ENCODE measurements at places on chromosomes 2 and 18.

GRCh38 chr2:198545411-198545810 lies 741.0 kb downstream of the PLCL1 start:
- DNase-seq = no peak

DNA sequence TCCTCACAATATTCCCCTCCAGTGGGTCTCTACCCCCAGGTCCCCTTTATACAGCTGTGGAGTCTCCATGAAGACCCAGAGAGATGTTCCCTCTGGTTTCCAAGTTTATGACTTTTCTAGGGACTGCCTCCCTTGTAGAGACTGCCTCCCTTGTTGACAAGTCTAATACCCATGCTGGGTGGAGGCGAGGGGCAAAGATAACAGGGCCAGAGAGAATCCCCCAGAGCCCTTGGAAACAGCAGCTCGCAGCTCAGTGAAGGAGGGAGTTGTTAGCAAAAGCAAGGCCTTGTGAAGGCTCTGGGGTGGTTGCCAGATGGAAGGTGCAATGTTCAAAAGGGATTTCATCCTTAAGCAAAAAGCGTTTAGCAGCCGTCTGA lies 75.0 kb upstream of the GATA6 start:
- DNase-seq = no peak

GRCh38 chr2:118058951-118059350 lies 29.3 kb upstream of the INSIG2 start:
- no peak for DNase-seq

- peak; percentile 81 for DNase-seq
Observed at GRCh38 chr2:44955593-44956392, 14.3 kb downstream of the SIX3 start.

DNA sequence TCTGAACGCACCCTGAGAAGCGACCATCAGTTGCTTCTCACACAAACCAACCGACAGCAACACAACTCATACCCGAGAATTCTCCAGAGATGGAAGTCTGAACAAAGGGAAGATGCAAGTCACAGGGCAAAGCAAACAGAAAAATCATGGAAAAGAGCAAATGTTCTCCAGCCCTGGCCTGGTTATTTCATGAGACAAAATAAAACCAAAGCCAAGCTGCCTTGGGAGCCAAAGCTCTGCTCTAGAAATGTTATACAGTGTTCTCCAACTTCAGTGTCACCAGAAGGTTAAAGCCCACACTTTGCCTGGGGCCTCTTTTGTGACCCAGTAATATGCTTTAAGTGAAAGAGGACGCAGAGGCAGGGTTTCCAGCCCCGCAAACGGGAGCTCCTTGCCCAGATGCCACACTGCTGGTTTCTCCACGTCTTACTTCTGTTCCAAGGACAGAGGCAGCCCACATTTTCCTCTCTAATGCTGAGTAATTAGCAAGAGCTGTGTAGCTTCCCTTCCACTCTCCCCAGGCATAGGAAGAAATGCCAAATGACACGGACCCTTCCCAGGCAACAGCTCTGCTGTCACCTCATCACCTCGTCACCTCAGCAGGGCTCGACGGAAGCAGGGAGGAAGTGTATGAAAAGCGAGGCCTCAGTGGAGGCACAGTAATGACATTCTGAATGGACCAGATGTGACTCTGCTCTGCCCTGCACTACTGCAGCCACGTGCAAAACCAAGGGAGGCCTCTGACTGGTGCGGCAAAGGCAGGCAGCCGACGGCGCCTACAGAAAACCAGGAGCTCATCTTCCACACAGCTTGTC lies 64.7 kb downstream of the FBXO15 start:
- no peak for DNase-seq

- DNase-seq = no peak
Observed at GRCh38 chr2:86489542-86489941, 48.4 kb downstream of the KDM3A start.

- no peak for DNase-seq
Observed at GRCh38 chr2:225458431-225459117, 59.1 kb downstream of the NYAP2 start.

DNA sequence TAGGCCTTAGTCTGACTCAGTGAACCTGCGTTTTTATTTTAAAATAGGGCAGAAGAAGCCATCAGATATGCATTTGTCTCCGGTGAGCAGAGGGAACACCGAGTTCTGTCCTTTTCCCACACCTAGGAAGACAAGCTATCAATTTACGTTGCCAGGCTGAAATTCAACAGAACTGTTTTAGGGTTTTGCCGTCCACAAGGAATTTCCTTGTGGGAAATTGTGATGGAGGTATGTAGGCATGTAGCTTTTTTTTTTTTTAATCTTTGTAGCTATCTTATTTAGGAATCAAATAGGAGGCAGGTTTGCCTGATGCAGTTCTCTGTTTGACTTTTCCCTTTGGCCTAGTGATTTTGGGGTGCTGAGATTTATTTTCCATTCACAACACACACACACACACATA lies 62.0 kb upstream of the ASAP2 start:
- DNase-seq = no peak

- no peak for DNase-seq
Observed at GRCh38 chr2:3176071-3176868, 201.3 kb downstream of the EIPR1 start.

DNA sequence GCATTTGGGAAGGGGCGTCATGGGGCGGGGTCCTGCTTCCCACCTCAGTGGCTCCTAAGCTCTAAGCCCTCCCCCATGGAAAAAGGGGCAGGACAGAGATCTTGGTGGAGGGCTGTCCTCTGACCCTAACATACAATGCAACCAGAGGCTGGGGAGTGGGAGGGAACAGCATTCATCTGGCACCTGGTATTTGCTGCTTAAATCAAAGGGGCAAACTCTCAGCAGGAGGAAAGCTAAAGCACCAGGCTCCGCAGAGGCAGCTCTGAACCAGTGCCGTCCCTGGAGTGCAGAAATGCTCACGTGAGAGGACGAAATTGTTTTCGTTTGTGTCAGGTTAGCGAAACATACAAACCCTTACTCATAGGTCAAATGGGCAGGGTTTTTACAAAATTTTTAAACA lies 92.7 kb upstream of the PXDN start:
- DNase-seq = no peak

GRCh38 chr2:216774620-216775019 lies 79.3 kb upstream of the IGFBP5 start:
- no peak for DNase-seq

DNA sequence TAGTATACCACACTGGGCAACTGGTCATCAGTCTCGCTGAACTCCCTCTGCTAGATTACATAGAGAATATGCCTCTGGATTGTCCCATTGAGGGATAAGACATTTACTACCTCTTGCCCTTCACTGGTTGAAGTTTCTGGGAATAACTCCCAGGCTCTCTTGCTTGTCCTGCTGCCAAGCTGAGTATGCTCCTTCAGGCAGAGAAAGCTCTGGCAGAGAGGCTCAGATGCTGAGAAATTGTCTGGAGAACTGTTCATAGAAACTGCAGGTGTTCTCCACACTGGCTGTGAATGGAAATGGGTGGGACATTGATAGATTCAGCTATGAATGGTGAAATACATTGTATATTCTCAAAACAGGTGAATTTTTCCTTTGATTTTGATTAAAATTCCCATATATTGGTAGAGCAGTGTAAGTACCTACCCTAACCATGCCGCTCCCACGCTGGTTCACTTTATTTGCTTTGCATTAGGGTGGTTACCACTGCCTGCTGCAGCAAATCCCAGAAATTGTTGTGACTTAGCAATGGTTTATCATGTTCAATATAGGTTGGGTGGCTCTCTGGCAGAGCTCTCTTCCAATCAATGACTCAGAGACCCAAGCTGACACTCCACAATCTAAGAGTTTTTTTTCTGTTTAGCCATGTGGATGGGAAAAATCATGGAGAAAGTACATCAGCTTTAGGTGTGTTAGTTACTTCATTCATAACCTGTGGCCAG lies 36.7 kb downstream of the FAM117B start:
- DNase-seq = no peak

DNA sequence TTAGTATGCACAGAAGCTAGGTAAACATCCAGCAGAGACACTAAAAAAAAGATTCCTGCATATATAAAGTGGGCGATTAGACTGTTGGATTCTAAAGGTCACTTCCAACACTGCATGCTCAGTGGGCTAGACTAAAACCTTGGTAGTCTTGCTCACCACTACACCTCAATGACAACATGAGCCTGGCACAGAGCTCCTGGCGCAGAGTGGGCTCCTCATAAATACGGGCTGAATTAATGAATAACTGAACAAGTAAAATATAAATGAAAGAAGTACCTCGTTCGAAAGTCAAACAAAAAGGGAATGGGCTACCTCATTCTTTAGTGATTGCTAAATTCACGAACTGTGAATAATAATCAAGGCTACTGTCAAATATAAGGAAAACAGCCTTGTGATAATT lies 185.3 kb downstream of the STK39 start:
- no peak for DNase-seq

DNA sequence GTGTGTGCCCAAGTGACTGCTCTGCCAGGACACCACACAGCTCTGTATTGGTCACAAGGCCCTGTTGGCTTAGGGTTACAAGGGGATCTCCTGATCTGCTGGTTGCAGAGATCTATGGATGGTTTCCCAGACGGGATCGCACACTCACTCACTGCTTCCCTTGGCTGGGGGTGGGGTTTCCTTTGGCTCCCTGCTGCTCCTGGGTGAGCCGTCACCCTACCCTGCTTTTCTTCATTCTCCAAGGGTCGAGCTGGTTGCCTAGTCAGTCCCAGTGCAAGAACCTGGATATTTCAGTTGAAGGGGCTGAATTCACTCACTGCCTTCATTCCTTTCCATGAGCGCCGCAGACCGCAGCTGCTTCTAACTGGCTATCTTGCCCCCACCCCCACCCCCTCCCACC lies 56.3 kb downstream of the GTF3C3 start:
- no peak for DNase-seq

DNA sequence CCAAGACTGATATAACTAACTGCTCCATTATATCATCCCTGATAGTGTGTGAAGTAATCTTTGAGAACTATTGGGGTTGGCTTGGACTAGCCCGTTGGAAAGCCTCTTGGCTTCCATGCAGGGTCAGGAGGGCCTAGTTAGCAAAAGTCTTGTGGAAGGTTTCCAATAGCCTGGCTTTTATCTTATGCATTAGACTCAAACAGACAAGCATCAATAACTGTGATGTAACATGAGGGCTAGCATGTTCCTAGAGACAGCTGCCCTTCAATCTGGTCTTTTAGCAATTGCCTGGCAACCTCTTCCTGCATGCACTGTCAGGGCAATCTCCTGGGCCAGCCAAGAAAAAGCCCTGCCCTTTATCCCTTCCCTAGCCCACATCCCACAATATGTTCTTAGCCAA lies 18.2 kb downstream of the SLC8A1 start:
- DNase-seq = no peak

DNA sequence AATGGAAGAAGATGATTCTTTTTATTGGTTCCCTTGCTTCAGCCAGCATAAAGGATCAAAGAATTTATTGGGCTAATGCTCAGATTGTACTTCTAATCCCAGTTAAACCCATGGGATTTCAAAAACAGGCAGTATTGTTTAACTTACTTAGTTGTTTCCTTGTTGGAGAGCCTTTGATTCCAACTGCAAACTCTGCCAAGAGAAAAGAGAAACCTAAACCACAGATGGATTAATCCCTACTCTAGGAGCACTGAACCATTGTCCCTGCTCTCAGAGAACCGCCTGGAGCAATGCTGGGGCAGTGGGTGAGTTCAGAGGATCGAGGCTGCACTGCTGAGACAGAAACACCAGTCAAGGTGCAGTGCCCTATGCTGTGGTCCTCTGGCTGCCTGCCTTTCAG lies 44.9 kb upstream of the SIGLEC15 start:
- no peak for DNase-seq

- DNase-seq = no peak
Observed at GRCh38 chr2:239920693-239921365, 104.3 kb downstream of the NDUFA10 start.

DNA sequence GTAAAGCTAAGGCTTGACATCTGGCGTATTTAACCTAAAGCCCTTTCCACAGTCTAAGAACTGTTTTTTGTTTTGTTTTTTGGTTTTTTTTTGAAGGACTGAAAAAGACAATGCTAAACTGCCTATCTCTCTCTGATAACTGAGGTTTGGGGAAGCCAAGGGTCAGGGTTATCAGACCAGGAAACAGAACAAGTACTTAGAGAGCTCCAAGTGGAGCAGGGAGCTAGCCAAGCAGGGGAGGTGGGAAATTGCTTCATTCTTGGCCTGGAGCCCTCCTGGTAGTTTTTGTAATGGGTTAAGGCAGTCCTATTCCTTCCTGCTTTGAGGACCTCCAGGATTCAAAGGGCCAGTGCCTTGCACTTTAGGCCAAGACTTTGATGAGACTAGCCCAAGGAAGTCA lies 154.3 kb upstream of the LTBP1 start:
- DNase-seq = no peak

DNA sequence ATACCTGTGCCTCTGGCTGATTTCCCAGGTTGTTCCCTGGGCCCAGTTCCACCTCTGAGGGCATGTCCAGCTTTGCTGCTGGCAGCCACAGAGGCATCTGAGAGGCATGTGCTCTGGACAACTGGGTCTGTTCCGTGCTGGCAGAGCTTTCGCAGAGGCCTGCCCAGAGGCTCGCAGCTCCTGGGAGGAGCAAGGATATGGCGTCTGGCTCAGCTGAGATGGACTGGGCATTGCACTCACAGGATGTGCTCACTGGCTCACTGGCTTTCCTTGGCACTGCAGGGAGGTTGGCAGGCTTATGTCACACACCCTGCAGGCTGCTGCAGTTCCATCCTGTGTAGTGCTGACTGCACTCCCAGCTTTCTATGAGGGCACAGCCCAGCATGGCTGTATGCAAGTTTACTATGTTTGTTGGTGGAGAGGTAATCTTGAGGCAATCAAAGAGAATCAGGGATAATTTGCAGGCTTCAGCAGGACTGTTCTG lies 172.3 kb downstream of the PRKCE start:
- no peak for DNase-seq

DNA sequence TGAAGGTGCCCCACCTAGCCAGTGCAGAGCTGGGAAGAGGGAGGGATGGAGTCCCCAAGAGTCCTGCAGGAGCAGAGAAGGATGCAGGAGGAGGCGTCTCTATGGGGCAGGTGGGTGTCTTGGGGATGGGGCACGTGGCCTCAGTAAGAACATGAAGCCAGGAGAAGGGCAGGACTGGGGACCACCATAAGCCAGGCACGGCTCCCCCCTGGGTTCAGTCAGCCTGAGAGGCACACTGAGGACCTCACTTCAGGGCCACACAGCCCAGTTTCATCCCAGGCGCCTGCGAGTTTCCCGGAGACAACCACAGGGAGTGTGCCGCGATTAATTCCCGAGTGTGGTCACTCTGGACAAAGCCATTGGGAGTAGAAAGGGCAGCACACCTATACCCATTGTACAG lies 120.3 kb downstream of the GYPC start:
- no peak for DNase-seq

DNA sequence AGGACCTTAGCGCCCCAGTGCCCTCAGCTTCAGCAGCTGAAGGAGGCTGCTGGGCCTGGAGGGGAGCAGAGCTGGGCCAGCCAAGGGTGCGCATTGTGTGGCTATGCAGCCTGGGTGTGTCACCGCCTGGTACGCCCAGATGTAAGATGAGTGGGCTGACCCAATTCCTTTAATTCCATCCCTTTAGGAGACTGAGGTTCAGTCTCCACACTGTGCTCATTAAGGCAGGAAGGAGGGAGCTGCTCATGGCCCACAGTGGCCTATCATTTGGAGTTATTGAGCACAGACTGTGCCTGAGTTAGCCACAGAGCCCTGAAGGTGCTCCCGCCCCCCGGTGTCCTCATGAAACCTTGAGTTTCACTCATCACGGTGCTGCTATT lies 194.1 kb upstream of the GLI2 start:
- no peak for DNase-seq

GRCh38 chr2:18399601-18400000 lies 160.9 kb downstream of the RDH14 start:
- no peak for DNase-seq

- no peak for DNase-seq
Observed at GRCh38 chr2:165435611-165436010, 33.9 kb upstream of the CSRNP3 start.

- no peak for DNase-seq
Observed at GRCh38 chr2:170743530-170744239, 26.5 kb upstream of the ERICH2 start.
